ENCODE measurements at places on chromosomes 4 and X. TPM values are rescaled to one million over a fixed set of nuclear protein-coding genes. Genes with fewer than 3 reads are reported as not detected.

- DNase-seq, result no peak
These were observed 20.0 kb upstream of the VCX2 start for GRCh38 chrX:8191022-8191421.

GRCh38 chrX:1618689-1619088 lies 3.8 kb downstream of the ASMT start:
- no peak for DNase-seq

DNA sequence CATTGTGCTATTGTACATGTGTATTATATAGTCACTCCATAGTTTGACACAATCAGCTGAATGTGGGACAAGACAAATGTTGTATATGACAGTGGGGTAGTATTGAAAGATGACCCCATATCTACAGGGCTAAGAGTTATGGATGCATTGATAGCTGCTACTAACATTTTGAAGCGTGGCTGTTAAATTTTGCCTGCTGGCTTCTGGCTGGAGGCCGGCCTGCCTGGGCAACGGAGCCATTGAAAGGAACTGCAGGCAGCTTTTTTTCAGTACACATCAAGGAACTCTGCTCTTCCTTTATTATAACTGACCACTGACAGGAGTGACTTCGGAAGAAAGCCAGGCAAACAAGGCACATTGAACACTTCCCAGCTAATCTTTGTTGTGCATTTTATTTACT lies 76.1 kb upstream of the TMEM33 start:
- DNase-seq, result no peak

DNA sequence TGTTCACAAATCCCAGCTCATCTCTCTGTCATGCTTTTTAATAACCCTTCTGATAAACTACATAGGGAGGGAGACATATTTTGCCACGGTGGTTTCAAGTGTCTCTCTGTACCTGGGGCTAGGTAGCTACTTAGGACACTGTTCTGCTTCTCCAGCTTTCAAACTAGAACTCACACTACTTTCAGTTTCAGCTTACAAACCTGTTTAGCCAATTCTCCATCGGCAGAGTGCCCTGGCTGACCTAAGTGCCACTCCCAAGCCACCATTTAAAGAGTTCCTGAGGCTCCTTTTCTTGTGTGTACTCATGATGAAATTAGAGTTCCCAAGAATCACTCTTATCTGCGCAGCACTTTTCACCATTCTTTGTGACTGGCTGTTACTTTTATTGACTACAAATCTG lies 899.2 kb downstream of the FAT4 start:
- DNase-seq, result no peak

GRCh38 chrX:13177921-13178566 lies 133.6 kb upstream of the FAM9C start:
- DNase-seq, result no peak

DNA sequence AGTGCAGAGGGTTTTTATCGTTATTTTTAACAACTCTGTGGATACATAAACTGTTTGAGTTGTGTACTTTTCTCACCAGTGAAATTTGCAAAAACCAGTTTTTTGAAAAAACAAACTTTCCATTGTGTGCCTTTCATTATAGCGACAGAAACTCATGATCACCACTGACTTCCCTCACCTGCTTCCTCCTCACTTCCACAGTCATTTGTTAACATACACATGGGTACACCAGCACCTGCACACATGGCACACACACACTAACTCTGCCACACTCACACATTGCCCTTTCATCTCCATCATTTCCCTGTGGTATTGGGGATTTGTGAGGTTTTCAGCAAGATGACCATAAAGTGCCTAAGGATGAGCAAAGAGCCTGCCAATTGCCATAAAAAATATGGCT lies 20.6 kb downstream of the CLDN22 start:
- DNase-seq, result no peak

DNA sequence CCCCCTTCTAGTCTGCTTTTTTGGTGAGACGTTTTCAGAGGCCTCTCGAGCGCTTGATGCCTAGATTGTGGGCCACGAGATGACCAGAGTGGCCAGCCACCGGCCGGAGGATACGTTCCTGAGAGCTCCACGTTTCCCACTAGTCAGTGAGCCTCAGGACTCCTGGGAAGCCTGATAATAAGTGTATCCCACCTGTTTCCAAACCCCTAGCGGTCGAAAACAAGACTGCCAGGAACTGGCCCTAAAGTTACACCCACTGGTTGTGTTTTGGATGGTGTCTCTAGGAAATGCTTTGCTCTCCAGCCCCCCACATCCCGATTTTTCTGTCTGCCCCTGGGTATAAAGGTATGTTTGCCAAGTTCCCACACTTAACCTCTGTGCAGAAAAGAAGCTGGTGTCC lies 4.6 kb upstream of the RS1 start:
- no peak for DNase-seq

ESX1 gene
- polyA plus RNA-seq, result not detected

GRCh38 chr4:149120331-149121022 lies 678.3 kb upstream of the NR3C2 start:
- DNase-seq, result no peak

ALG13 gene
- 51.6 TPM for polyA plus RNA-seq

APELA gene
- 11.9 TPM for polyA plus RNA-seq

GRCh38 chr4:86393749-86394148 lies 33.9 kb upstream of the MAPK10 start:
- DNase-seq, result no peak

SOD3 gene
- 8.2 TPM for polyA plus RNA-seq

TRPC5OS gene
- polyA plus RNA-seq, result not detected

SLC10A6 gene
- 0.32 TPM for polyA plus RNA-seq

- DNase-seq, result no peak
These were observed 33.9 kb downstream of the PCDH7 start for GRCh38 chr4:30754021-30754420.

GRCh38 chr4:78937837-78938236 lies 1.4 kb downstream of the PAQR3 start:
- no peak for DNase-seq

SPIN2A gene
- polyA plus RNA-seq, result 3.7 TPM

USP51 gene
- polyA plus RNA-seq, result 11.4 TPM

- DNase-seq, result no peak
These were observed 118.7 kb downstream of the KLHL8 start for GRCh38 chr4:87101543-87102199.

GRCh38 chr4:7160951-7161440 lies 31.3 kb upstream of the SORCS2 start:
- DNase-seq, result no peak

DNA sequence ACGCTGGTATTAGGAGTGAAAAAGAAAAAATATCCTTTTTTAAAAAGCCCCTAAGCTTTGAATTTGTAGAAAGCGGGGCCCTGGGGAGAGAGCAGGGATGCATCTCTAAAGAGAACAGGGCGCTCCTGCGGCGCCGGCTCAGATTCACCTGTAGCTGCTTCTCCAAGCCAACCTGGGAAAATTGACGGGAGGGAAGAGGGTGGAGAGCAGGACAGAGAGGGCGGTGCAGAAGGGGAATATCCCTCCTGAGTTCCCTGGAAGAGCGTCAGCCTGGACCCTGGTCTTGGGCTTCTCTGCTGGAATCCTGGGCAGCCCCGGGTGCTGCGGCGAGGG lies 776 bp upstream of the SOWAHD start:
- DNase-seq, result no peak

ALAS2 gene
- polyA plus RNA-seq, result 11.8 TPM

DNA sequence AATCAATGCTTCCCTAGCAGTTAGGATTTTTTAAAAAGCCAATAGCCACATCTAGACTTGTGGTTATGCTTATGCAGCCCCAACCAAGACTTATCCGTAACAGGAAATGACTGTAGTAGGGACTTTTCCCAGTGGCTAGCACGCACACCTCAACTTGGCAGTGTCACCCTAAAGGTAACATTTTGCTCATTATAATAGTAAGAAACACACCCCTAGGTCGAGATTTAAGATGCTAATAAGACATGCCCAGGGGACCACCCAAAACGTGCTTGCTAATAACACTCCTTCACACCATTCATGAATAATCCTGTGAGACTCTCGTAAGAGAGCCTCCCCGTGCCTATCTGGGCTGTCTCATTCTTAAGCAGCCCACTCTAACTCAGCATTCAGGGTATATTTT lies 195.3 kb downstream of the CHIC1 start:
- DNase-seq, result no peak

CFAP299 gene
- not detected for polyA plus RNA-seq

HOPX gene
- polyA plus RNA-seq, result 2.9 TPM

ZMAT1 gene
- polyA plus RNA-seq, result 27.5 TPM

GRCh38 chr4:100022792-100023222 lies 72.7 kb upstream of the H2AZ1 start:
- DNase-seq, result no peak

GRCh38 chr4:172983014-172983413 lies 185.6 kb upstream of the GALNT7 start:
- DNase-seq, result no peak

MAGEA2 gene
- not detected for polyA plus RNA-seq

- DNase-seq, result no peak
These were observed 29.6 kb downstream of the SATL1 start for GRCh38 chrX:85213792-85214530.

DNA sequence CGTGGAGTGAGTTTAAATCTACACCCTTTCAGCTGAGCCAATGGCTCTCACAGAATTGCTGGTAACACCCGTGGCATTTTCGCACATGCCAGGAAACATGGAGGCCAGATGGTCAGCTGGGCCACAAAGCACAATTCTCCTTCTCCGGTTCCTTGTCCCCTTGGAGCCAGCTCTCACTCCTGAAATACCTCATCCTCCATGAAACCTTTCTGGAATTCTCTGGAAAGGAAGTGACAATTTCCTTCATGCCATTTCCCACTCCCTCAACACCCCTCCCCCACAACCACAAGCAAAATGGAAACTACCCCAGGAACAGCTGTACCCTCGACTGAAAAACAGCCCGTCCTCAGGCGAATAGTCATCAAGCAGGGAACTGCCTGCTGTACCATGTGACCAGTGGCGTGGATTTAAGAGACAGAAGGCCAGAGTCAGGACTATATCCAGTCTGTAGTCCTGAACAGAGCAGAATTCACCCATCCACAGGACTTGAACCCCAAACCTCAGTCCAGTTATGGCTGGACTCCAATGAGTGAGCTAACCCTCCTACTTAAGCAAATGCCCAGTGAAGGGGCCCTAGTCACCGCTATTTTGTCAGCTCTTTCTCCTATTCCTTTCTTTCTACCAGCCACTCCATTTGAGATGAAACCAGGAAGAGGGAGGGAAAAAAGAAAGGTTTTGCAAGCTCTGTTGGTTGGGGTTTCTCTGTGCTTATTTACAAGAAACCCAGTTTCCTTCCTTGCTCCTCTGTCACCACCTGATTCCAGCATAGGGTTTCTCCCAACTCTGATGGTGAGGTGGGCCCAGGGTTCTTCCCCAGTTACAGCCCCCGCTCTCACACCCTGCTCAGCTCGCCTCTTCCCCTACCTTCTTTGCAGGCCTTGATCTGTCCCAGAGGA lies 24.5 kb downstream of the ELF4 start:
- no peak for DNase-seq

DNA sequence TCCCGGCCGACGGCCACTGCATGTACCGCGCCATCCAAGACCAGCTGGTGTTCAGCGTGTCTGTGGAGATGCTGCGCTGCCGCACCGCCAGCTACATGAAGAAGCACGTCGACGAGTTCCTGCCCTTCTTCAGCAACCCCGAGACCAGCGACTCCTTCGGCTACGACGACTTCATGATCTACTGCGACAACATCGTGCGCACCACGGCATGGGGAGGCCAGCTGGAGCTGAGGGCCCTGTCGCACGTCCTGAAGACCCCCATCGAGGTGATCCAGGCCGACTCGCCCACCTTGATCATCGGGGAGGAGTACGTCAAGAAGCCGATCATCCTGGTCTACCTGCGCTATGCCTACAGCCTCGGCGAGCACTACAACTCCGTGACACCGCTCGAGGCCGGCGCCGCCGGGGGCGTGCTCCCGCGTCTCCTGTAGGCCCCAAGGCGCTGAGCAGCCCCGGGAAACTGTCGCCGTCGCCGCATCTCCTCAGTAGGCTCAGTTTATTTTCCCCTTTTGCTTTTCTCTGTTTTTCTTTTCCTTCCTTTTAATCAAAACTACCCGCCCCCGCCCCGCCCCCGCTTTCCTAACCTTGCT lies 799 bp downstream of the OTUD6A start:
- no peak for DNase-seq

LGI2 gene
- 31.5 TPM for polyA plus RNA-seq

DNA sequence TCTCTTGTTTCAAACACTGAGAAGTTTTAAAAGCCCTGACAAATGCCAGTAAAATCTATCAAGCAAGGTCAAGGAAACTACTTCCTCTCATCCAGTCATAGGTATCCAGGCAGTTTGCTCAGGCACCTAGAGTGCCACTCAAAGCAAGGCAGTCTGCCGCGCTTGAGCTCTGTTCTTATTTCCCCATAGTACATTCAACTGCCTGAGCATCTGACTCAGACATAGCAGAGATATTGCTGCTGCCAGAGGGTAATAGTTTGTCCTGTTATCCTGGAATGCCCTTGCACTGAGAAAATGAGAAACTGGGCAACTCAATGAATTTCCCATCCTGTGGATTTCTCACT lies 16.1 kb upstream of the ATP8A1 start:
- no peak for DNase-seq

Data from left renal pelvis (tissue), 4 donors.